ENCODE measurements at places on chromosomes 16 and 17. TPM values are rescaled to one million over a fixed set of nuclear protein-coding genes. Genes with fewer than 3 reads are reported as not detected.

The MGRN1 gene
- total RNA-seq = 31.3 TPM

- DNase-seq = no peak
These were observed 11.2 kb upstream of the MYO1C start for GRCh38 chr17:1503699-1504098.

- no peak for DNase-seq
These were observed 65.4 kb upstream of the B4GALNT2 start for GRCh38 chr17:49067163-49067562.

DNA sequence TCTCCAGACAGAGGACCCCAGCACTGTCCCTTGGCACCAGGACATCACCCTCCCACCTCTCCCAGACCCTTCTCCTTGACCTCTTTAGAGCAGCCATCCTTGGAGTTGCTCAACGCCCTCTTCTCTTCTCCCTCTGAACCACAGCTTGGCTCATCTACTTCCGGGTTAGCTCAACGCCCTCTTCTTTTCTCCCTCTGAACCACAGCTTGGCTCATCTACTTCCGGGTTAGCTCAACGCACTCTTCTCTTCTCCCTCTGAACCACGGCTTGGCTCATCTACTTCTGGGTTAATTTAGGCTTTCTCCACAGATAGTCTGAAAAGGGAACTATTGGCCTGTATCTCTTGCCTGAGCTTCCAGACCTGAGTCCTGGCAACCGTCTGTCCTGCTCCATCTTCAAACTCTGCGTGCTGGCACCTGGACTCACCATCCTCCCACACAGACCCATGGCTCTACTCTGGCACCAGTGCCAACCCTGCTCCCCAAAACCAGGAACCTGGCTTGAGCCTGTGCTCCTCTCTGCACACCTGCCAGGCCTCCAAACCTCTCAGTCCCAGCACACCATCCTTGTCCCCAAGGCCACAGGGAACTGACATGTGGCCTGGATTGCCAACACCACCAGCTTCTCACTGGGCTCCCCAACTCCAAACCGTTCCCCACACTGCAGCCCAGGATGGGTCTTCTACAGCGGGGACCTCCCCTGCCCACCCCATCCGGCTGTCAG lies 25.3 kb upstream of the FAAP100 start:
- DNase-seq = no peak

DNA sequence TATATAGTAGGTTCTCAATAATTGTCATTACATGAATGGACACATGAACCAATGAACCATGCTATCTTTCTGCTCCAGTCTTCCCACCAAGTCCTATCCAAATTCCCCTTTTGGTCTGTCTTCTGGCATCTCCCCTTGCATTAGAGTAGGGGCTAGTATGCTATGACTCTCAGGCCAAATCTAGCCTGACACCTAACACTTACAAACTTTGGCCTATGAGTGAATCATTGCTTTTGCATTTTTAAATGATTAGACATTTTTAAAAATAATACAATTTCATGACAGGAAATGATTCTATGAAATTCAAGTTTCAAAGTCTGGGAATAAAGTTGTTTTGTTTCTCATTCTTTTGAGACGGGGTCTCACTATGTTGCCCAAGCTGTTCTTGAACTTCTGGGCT lies 102.5 kb upstream of the MAF start:
- DNase-seq = no peak

The KRT23 gene
- total RNA-seq = 1.2 TPM

The EMC8 gene
- 28.4 TPM for total RNA-seq

The TMC7 gene
- 6.9 TPM for total RNA-seq

GRCh38 chr17:81340607-81341515 lies 45.8 kb upstream of the SLC38A10 start:
- no peak for DNase-seq

DNA sequence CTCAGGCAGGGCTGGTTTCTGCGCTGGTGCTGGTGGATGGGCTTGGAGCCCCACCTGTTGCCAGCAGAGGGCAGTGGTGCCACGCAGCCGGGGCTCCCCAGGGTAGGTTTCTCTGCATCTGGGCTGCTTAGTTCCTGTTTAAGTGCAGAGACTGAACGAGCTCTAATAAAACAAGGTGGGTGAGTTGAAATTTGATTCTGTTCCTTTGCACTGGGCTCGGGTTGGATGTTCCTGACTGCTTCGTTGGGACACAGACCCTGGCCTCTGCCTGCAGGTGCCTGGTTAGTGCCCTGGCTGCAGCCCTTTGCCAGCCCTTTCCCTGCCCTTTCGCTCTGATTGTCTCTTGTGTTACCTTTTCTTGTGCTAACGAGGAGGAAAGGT lies 30.0 kb downstream of the TBCD start:
- DNase-seq = peak; percentile 55

DNA sequence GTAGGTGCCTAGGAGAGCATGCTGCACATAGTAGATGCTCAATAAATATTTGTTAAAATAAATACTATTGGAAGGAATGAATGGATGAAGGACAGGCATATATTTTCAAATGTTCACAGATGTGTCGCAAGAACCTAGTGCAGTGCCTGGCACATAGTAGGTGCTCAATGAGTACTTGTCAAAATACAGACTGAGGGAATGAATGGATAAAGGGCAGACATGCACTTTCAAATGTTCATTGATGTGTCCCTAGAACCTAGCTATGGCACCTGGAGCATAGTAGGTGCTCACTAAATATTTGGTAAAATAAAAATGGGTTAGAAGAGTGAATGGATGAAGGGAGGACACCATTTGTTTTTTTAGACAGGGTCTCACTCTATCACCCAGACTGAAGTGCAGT lies 26.1 kb downstream of the XYLT1 start:
- no peak for DNase-seq

The GLP2R gene
- total RNA-seq = 1.8 TPM

The CSF3 gene
- not detected for total RNA-seq

- no peak for DNase-seq
These were observed 257.7 kb upstream of the FOXF1 start for GRCh38 chr16:86252596-86252995.

GRCh38 chr17:59493867-59494266 lies 71.5 kb upstream of the DHX40 start:
- peak; percentile 22 for DNase-seq

DNA sequence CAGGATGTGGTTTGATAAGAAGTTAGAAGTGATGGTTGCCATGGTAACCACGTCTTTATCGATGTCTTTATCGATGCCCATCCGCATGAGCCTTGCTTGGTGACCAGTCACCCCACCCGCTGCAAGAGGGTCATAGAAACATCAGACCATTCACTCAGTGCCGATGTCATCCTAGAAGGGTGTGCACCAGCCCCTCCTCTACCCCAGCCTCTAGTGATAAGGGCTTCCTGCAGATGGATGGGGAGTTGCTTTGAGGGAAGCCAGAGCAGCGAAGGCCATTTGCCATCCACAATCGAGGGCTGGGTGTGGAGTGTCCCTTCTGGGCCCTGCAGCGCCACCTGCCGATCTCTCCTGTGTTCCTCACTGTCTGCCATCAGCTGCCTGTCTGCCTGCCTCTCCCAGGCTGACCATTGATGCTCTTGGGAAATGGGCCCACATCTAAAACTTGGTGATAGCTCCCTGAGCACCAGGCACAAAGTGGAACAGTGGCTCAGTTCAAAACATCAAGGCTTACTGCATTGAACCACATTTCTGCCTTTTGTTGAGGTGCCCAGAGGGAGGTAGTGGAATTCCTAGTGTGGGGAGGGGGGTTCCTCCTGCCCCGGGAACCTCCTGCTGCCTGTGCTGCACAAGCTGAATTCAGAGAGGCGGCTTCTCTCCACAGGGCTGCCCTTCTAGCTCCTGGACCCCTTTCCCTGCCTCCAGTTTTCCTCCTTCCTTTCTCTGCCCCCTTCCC lies 8.9 kb downstream of the CALB2 start:
- DNase-seq = no peak

DNA sequence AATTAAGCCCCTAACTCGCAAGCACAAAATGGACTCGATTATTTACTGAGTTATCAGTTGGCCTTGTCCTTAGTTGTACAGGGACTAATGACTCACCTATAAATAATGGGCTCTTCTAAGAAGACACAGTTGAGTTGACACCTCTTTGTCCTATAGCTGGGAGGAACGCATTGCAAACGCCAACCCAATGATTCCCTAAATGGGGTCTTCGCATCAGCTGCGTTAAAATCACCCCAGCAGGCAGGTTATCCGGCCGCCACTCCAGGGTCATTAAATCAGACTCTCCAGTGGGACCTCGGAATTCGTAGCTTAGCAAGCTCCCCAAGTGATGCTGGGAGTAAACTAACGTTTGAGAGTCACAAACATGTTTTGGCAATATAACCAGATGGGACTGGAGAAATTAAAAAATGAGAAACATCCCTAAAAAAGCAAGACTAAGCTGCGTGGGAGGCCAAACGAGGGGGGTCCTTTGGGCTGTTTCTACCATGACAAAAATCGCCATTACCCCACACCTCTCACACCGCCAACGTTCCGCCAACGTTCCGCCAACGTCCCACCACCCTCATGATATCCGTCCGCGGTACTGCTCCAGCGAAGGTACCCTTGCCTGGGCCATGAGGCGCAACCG lies 932 bp upstream of the NFE2L1 start:
- DNase-seq = no peak

DNA sequence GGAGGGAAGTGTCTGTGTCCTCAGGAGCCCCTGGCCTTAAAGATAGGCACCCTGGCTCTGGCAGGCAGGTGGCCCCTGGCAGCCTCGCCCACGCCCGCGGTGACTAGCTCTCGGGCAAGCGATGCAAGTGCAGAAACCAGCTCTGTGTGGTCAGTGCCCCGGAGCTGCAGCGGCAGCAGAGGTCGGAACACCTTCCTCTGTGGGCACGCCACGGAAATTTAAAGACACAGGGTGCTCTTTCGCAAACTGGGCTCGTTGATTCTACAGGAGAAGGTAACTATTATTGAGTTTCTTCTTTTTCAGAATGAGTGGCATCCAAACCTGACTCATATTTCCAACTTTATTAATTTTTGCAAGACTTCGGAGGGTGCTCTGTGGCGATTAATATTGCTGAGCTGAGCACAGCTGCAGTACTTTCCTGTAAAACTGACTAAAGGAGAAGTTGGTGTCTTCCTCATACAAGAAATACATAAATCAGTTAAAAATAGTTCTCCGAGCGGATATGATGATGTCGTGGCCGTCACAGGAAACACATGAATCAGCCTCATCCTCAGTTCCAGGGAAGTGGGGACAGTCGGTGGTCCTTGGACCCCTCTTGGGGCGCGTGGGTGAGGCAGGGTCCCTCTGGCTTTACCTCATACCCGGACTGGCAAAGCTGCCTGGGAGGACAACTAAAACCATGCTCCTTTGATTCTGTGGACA lies 120.2 kb downstream of the METRNL start:
- DNase-seq = no peak

DNA sequence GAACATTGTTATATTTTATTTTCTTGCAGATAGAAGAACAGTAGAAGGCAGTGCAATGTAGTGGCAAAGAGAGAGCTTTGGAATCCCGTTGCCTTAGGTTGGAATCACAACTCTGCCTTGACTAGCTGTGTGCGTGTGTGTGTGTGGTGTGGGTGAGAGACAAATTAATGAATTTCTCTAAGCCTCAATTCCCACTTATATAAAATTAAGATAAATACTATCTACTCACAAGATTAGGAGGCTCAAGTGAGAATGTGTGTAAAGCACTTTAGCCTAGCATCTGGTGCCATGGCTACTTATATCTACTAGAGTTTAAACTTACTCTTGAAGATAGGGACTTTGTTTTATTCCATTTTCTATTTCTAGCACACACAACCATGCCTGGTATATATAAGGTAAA lies 12.8 kb downstream of the CPD start:
- no peak for DNase-seq

- DNase-seq = no peak
These were observed 5.8 kb upstream of the ALDH3A1 start for GRCh38 chr17:19753661-19754463.

The TMEM92 gene
- 3.3 TPM for total RNA-seq

The PIPOX gene
- total RNA-seq = 4.4 TPM

DNA sequence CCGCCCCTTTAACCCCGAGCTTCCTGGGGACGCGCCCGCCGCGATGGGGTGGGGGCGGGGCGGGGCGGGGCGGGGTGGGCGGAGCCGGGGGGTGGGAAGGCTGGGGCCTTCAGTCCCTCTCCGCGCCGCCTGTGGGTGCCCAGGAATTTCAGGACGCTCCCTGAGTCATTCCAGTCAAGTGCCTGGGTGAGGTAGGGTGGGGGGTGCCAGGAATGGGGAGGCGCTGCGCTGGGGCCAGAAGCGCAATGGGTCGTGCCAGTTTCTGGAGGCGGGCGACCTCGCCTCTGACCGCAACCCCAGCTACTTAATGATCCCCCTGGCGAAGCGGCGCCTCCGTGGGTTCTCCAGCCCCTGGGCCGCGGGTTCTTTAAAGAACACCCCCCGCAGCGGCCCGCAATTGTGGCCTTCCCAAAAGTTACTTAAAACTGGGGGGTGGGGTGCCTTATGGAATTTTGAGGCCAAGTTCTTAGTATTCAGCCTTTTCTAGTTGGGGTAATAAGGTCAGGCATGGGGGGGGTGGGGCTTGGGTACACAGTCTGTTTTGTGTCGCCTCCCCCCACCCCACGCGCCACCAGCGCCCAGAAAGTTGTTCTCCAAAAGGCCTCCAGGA lies 826 bp upstream of the GSE1 start:
- DNase-seq = no peak

DNA sequence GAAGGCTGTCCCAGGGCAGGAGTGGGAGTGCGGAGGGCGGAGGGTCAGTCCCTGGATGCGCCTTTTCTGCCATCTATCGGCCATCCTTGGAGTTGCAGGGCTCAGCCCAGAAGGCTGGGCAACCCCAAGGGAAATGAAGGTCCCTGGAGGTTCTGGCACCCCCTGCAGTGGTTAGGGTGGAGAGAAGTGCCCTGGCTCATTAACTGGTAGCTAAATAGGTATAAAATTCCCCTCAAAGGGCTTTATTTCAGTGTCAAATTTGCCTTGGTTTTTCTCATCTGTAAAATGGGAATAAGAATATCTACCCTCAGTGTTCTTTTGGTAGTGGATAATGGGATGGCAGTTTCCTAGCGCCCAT lies 22.4 kb downstream of the C17orf75 start:
- no peak for DNase-seq

The C1QTNF1 gene
- total RNA-seq = 15.5 TPM

DNA sequence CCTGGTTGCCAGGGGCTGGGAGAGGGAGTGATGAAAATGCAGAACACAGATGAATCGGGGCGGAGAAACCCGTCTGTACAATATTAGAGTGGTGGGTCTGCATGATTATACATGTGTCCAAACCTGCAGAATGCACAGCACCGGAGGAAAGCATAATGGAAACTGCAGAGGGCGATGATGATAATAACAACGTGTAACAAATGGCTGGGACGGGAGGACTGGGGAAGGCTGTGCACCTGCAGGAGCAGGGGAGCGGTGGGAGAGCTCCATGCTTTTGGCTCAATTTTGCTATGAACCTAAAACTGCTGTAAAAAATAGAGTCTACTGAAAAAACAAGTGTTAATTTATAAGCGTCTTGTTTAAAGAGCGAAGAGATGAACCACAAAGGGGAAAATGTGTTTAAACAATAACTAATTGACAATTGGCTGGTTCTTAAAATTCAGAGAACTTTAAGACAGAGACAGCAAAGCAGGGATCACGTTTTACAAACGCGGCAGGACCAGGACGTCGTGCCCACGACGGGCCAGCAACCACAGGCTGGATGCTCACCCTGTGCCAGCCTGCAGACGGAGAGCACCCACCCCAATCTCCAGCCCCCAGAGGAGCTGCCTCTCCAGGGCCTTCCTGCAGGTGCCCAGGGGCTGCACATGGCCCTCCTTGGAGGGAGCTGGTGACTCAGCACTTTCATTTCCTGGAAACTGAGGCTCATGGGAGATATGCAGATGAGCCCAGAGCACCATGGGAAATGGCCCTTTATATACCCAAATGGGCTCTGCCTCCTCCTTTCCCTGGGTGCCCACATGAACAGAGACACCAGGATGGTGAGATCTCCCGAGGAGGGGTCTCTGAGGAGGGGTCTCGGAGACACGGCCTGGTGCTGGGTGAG lies at the start of gene TEX19:
TEX19 (plus strand) TSS at position 783 of the 886 bp plus-strand sequence. CDS start 2,904 bp downstream, outside the sequence.
- DNase-seq = no peak

Data from spinal cord (tissue), 10 donors.